ENCODE measurements at places on chromosomes 2 and 18. TPM values are rescaled to one million over a fixed set of nuclear protein-coding genes. Genes with fewer than 3 reads are reported as not detected.
A peak's percentile ranks its signal among the peaks of the same experiment; 100 is the strongest.

DNA sequence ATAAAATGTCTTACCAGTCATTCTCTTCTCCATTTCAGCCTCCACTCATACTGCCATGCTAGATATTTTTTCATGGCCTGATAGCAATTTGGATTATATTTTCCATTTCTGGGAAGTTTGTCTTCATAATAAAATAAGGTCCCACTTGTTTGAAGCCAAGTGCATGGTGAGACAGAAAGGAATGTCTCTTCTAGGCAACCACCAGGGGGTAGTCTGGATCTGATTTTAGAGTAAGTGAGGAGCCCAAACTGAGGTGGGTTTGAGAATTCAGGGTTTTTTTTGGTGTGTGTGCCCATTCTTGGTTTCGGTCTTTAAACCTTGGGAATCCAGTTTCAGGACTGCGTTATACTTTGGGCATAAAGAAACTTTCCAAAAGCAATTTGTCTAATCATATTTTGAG lies 315.5 kb downstream of the RPRM start:
- no peak overlapping the region for H3K4me3 ChIP-seq
- H3K27me3 ChIP-seq: no peaks in the 10 kb centered on the region
- H3K4me1 ChIP-seq: peaks cover 14% of the 10 kb centered on the region
- peak; percentile 71 for DNase-seq
- H3K36me3 ChIP-seq: no peaks in the 10 kb centered on the region

DNA sequence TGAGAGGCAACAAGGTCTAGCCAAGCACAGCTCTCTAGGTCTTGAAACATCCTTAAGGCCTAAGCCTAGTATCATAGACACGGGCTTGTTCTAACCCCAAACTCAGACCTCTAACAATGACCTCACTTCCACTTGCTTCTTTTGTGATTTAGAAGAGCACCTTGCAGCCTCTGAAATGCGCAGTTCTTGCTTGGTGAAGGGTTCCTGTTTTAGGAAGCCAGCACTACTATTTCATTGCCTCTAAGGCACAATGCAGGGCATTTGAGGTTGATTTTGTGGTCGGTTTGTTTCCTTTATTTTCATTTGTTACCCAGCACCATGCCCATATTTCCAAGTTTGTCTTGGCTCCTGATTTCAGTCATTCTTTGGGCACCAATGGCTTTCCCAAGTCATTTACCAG lies 117.0 kb upstream of the CYP1B1 start:
- no peak overlapping the region for H3K27ac ChIP-seq
- H3K4me3 ChIP-seq: no peak overlapping the region

- H3K27me3 ChIP-seq: no peaks in the 10 kb centered on the region
- H3K27ac ChIP-seq: no peak overlapping the region
- no peak for DNase-seq
- peak overlapping the region; percentile 46 for H3K4me3 ChIP-seq
- no peaks in the 10 kb centered on the region for H3K4me1 ChIP-seq
Observed at GRCh38 chr2:200042102-200042735, 86.8 kb downstream of the MAIP1 start.

The GPD2 gene
- 51.7 TPM for total RNA-seq

The GREB1 gene
- 106 TPM for total RNA-seq

Data from endodermal cell (in vitro differentiated cells).